Stimulated activated CD8-positive, alpha-beta memory T cell treated with anti-CD3 and anti-CD28 coated beads, Interleukin-4, amount 100 ng/mL, for 4 hours (primary cell): ENCODE measurements at places on chromosomes 6 and 20.

- no peak for DNase-seq
Measured at GRCh38 chr6:115360602-115361325, 699.9 kb downstream of the FRK start.

DNA sequence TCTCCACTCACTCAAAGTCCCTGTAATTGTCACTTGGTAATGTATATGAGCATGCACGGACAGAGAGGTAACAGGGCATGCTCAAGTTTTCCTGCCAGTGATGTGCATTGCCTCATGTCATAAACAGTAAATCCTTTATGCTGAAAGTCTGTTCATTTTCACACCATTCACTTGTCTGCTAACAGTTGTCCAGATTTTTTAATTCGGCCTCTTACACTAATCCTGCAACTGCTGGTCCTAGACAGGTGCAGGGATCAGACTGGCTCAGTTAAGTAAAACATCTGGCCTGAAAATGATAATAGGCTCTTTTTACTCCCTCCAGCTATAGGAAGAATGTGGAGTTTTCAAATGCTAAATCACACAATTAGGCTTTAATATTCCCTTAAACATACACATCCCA, 185.4 kb upstream of the VGLL2 start:
- DNase-seq = no peak

DNA sequence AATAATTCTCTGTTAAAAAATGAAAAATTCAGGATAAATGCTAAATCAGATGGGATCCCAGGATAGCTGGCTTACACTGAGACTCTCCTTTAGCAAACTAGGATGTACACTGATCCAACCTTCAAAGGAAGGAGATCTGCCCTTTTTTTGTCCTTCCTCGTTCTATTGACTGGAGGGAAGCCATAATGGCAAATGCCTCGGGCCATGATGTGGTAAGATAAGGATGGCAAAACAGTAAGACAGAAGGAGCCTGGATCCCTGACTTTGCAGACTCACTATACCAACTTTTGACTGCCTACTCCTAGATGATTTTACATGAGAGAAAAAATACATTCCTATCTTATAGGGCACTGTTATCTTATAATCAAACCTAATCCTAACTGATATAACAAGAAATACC, 156.9 kb upstream of the BEND3 start:
- no peak for DNase-seq

DNA sequence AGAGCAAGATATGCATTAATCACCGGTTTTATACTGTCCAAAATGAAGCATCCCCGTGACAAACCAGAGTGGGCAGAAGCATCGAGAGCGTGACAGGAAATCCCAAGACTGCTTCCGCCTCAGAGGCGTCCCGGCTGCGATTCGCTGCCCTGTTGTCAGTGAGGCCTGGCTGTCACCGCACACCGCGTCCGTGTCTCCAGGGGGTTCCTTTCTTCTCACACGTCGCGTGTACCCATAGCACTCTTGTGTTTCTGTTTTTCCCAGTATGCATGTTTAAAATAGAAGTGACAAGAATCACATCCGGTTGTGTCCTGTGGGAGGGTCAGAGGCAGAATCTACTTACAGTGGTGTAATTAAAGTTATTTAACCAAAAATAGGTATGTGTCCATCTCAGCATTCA, 8.3 kb upstream of the ADRM1 start:
- DNase-seq = no peak

DNA sequence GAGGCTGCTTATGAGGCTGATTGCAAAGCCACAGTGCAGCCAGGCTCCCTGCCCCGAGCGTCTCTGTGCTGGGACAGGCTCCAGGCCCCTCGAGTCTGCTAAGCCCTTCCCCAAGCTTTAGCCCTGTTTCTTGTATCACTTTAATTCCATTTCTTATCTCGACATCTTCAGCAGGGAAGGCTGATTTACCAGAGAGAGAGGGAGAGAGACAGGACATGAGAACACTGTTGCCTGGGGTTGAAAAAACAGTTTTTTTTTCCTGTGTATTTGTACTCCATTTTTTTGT, 386.5 kb downstream of the SMOC2 start:
- no peak for DNase-seq

DNA sequence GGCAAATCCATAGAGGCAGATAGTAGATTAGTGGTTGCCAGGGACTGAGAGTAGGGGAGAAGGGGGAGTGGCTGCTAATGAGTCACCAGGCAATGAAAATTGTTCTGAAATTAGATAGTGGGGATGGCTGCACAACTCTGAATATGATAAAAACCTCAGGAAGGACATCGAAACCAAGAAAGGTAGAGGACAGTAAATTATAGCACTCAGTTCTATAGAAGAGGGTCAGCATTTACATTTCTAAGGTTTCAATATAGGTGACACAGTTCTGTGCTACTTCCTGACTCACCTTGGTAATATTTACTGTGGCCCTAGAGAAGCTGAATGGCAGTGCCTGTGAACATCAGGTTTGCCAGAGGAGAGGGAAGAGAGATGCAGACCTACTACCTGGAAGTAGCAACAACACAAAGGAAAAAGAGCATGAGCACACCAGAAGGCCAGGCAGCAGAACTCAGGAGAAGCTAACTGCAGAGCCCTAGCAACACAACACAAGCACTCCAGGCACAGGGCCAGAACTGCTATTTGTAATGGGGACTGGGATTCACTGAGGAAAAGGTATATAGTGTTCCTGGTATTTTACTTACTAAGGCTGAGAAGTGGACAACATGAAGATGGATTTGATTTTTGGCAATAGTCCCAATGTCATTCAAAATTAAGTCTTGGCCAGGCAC, 75.9 kb downstream of the PLCG1 start:
- DNase-seq = no peak

DNA sequence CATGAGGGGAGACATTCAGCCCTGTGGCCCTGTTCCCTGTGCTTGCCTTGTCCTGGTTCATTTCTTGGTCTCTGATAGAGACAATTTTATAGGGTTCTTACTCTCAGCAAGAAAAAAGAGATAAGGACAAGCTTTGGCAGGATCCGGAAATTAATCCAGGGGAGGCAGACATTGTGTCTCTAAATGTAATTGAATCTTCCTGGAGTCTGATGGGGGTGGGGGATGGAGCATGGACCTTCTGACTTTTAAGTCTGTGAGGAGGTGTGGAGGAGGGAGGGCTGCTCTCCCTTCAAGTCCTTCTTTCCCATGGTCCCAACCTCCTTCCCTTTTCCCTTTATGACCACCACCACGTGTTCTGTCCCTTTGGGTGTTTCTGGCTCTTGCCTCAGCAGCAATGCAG, 512.7 kb downstream of the DHX35 start:
- DNase-seq = no peak

DNA sequence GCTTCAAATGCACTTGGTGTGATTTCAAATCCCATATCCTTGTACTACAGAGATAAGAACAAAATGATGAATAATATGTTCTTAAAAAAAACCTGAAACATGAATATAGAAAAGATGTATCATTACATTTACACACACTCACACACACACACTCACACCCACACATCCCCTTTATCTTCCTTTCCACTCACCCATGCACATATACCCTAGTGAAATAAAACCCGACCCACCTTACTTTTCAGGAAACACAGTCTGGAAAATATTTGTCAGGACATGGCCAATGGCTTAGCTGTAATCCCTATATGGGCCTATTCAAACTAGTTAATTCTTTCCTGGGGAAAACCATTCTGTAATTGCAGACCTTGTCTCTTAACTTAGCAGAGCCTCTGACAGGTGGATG, 60.8 kb upstream of the EDN1 start:
- no peak for DNase-seq

DNA sequence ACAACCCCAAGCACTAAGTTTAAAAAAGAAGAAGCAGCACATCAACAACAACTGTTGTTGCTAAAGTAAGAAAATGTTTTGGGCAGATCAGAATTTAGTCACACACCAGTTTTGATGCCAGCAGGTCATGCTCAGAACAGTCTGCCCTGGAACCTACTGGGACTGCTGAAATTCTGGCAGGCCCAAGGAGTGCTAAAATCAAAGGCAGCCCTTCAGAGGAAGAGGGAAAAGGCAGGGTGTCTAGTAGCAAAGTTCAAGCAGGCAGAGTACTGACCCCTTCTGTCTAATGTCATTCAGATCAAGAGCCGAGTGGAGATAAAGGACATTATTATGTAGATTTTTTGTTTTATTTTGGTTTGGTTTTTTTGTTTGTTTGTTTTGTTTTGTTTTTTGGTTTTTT, 96.6 kb upstream of the LOC128125822 start:
- DNase-seq = no peak

GRCh38 chr6:158763434-158764182, 55.6 kb downstream of the EZR start:
- no peak for DNase-seq

GRCh38 chr20:62997417-62998035, 9.2 kb downstream of the BHLHE23 start:
- DNase-seq = no peak

- DNase-seq = no peak
Measured at GRCh38 chr6:47535316-47536225, 58.0 kb downstream of the CD2AP start.
